Ovary (tissue), 10 donors: ENCODE measurements at places on chromosomes 7 and 10. TPM values are rescaled to one million over a fixed set of nuclear protein-coding genes. Genes with fewer than 3 reads are reported as not detected.

Gene NUDT13
- total RNA-seq = 1.1 TPM

Gene VPS37D
- total RNA-seq = 7.1 TPM

Gene PTPRZ1
- total RNA-seq = 0.57 TPM

Gene NKX1-2
- not detected for total RNA-seq

Gene SFXN3
- 28.6 TPM for total RNA-seq

Gene NAT16
- total RNA-seq = not detected

Gene HOXA6
- 0.32 TPM for total RNA-seq

GRCh38 chr10:123140983-123141390 lies 5.2 kb downstream of the HMX3 start:
- peaks cover 9% of the 10 kb centered on the region for H3K4me1 ChIP-seq
- H3K27me3 ChIP-seq = peaks cover 13% of the 10 kb centered on the region
- H3K27ac ChIP-seq = no peak overlapping the region
- no peaks in the 10 kb centered on the region for H3K36me3 ChIP-seq

DNA sequence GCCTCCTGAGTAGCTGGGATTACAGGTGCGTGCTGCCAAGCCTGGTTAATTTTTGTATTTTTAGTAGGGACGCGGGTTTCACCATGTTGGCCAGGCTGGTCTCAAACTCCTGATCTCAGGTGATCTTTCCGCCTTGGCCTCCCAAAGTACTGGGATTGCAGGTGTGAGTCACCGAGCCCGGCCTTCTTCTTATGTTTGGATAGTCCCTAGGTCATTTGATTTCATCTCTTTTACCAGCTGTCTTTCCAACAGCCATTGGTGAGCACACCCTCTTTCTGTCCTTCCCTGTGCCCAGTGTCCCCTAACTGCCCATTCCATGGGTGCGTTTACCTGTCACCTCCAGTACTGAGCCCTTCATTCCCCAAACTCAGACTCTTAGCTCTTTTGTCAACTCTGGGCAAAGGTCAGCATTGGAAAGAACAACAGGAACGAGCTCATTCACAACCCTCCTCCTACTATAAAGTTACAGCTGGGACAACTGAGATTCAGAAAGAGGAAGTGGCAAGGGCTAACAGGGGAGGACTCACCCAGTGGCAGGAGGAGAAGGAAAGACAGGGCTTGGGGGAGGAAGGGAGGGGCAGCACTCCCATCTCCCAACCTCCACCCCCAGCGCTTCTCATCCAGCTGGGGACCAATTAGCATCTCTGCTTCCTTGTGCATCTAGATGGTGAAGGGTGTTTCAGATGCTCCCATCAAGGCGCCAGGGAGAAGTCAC lies 5.6 kb downstream of the SSC4D start:
- H3K4me1 ChIP-seq = no peaks in the 10 kb centered on the region
- no peaks in the 10 kb centered on the region for H3K27me3 ChIP-seq
- DNase-seq = no peak
- no peak overlapping the region for H3K4me3 ChIP-seq

DNA sequence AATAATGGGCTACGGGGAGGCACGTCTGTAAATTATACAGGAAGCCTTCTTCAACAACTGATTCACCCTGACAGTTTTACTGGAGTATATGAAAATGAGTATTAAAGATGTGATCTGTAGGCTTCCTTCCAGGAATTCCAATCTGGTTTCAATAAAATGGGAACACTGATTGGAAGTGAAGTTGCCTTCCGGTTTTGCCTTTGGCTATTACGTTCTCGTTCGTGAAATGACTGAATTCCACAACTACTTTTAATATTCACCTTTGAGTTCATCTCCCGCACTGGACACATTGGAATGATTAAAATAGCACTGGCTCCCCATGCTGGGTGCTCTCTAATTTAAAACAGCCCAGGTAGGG lies 350.1 kb upstream of the MKI67 start:
- H3K27me3 ChIP-seq = no peaks in the 10 kb centered on the region
- no peak for DNase-seq

- no peaks in the 10 kb centered on the region for H3K27me3 ChIP-seq
- no peaks in the 10 kb centered on the region for H3K36me3 ChIP-seq
- no peak overlapping the region for H3K27ac ChIP-seq
- H3K4me3 ChIP-seq = no peak overlapping the region
These were observed 5.9 kb upstream of the LRRC18 start for GRCh38 chr10:48945441-48946130.

GRCh38 chr7:132438926-132439325 lies 137.3 kb downstream of the PLXNA4 start:
- H3K4me3 ChIP-seq = no peak overlapping the region
- DNase-seq = no peak
- no peaks in the 10 kb centered on the region for H3K36me3 ChIP-seq
- no peak overlapping the region for H3K27ac ChIP-seq
- H3K4me1 ChIP-seq = no peaks in the 10 kb centered on the region
- no peaks in the 10 kb centered on the region for H3K27me3 ChIP-seq

DNA sequence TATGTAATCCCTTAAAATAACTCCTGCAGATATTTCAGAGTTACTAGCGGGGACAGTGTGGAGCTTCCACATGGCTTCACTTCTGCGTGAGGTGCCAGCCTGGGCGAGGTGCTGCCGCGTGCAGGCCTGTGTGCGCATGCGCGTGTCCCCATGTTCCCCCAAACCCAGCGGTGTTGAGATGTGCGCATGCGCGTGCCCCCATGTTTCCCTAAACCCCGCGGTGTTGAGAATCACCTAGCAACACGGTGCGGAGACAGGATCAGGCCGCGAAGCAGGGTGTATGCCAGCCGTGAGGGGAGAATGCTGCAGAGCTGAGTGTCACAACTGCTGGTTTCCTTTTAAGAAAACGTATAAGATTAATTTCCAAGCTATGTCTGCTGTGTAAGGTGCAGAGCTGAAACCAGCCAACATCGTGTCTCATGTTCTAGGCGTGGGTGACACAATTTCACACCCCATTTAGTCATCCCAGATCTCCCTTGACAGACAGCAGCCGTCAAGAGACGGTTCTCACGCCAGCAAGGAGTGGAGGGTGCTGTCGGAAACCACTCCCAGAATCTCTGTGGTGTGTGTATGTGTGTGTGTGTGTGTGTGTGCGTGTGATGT lies 71.9 kb upstream of the ADARB2 start:
- no peaks in the 10 kb centered on the region for H3K4me1 ChIP-seq
- no peaks in the 10 kb centered on the region for H3K27me3 ChIP-seq
- H3K27ac ChIP-seq = no peak overlapping the region
- no peaks in the 10 kb centered on the region for H3K36me3 ChIP-seq

GRCh38 chr10:86693721-86694369 lies 25.5 kb downstream of the LDB3 start:
- DNase-seq = peak; percentile 64
- no peaks in the 10 kb centered on the region for H3K27me3 ChIP-seq
- H3K4me3 ChIP-seq = no peak overlapping the region
- no peaks in the 10 kb centered on the region for H3K36me3 ChIP-seq

DNA sequence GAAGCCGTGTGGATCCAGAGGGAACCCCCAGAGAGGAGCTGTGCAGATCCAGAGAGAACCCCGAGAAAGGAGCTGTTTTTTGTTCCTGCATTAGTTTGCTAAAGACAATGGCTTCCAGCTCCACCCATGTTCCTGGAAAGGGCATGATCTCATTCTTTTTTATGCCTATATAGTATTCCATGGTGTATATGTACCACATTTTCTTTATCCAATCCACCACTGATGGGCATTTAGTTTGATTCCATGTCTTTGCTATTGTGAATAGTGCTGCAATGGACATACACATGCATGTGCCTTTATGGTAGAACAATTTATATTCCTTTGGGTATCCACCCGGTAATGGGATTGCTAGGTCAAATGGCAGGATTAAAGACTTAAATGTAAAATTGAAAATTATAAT lies 95.4 kb upstream of the RHEB start:
- no peak for DNase-seq
- no peaks in the 10 kb centered on the region for H3K27me3 ChIP-seq
- no peaks in the 10 kb centered on the region for H3K4me1 ChIP-seq
- no peak overlapping the region for H3K4me3 ChIP-seq
- no peaks in the 10 kb centered on the region for H3K36me3 ChIP-seq

GRCh38 chr10:72079356-72079755 lies 9.0 kb downstream of the SPOCK2 start:
- H3K4me3 ChIP-seq = no peak overlapping the region
- no peak overlapping the region for H3K27ac ChIP-seq
- no peaks in the 10 kb centered on the region for H3K4me1 ChIP-seq

GRCh38 chr10:126663328-126663727 lies 7.2 kb downstream of the C10orf90 start:
- DNase-seq = no peak
- H3K27ac ChIP-seq = no peak overlapping the region
- H3K4me3 ChIP-seq = no peak overlapping the region
- no peaks in the 10 kb centered on the region for H3K36me3 ChIP-seq
- no peaks in the 10 kb centered on the region for H3K27me3 ChIP-seq
- no peaks in the 10 kb centered on the region for H3K4me1 ChIP-seq

- H3K36me3 ChIP-seq = no peaks in the 10 kb centered on the region
- no peak overlapping the region for H3K27ac ChIP-seq
- no peak overlapping the region for H3K4me3 ChIP-seq
- no peaks in the 10 kb centered on the region for H3K27me3 ChIP-seq
These were observed 99.0 kb upstream of the GPR22 start for GRCh38 chr7:107370816-107371215.

- no peaks in the 10 kb centered on the region for H3K27me3 ChIP-seq
- H3K27ac ChIP-seq = no peak overlapping the region
- H3K36me3 ChIP-seq = no peaks in the 10 kb centered on the region
- DNase-seq = no peak
- no peak overlapping the region for H3K4me3 ChIP-seq
These were observed 14.5 kb downstream of the ADCYAP1R1 start for GRCh38 chr7:31066516-31067130.

DNA sequence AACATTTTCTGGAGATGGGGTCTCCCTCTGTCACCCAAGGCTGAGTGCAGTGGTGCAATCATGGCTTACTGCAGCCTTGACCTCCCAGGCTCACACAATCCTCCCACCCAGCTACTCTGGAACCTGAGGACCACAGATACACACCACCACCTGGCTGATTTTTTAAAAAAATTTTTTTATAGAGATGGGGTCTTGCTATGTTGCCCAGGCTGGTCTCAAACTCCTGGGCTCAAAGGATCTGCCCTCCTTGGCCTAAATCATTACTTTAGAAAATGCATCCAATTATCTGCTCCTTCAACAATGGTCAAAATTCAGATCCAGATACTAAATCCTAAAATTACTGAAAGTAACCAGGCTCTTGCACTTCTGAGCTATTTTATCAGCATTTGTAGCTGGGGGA lies 55.2 kb downstream of the CTBP2 start:
- no peak overlapping the region for H3K4me3 ChIP-seq
- H3K36me3 ChIP-seq = no peaks in the 10 kb centered on the region
- peaks cover 11% of the 10 kb centered on the region for H3K4me1 ChIP-seq
- DNase-seq = peak; percentile 18
- H3K27ac ChIP-seq = no peak overlapping the region

DNA sequence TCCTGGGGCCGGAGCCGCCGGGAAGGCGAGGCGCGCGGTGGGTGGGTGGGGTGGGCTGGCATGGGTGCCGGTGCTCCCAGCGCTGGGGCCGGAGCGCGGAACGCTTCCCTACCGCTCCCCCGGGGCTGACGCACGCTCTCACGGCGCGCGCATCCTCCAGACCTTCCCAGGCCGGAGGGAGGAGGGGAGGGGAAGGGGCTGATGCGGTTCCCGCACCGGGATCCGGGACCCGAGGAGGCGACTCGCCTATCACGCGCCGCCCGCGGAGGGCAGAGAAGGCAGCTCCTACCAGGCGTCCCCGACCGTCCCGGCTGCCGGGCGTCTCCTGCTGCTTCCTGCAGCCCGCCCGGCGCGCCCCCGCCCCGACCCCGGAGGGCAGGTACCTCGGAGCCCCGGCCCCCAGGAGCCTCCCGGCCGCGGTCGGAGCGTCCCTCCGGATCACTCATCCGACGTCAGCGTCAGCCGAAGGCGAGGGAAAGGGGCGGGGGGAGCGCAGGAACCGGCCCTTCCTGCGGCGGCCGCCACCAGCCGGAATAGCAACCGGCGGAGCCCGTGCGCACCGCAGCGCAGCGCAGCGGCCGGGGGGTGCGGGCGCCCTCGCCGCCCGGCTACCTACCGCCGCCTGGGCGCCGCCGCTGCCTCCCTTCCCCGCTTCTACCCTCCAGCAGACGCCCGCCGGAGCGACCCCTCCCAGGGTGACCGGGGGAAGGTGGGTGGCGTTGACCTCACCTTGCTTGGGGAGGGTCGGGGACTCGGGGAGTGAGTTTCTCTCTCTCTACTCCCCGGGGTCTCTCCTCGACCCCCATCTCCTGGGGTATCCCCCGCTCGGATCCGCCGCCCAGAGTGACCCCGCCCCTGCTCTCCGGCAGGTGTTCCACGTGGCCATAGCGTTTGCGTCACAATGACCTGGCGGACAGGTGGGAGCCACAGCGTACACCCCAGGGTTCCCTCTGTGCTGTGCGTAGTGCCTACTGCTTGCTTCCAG lies at the start of gene ICA1:
Gene ICA1, minus strand, starts transcription at position 457 of the 985 bp plus-strand sequence. CDS start 26,241 bp downstream, outside the sequence.
- no peaks in the 10 kb centered on the region for H3K27me3 ChIP-seq
- H3K27ac ChIP-seq = no peak within 1 kb of the TSS
- no peaks in the 10 kb centered on the region for H3K4me1 ChIP-seq
- no peak for DNase-seq

DNA sequence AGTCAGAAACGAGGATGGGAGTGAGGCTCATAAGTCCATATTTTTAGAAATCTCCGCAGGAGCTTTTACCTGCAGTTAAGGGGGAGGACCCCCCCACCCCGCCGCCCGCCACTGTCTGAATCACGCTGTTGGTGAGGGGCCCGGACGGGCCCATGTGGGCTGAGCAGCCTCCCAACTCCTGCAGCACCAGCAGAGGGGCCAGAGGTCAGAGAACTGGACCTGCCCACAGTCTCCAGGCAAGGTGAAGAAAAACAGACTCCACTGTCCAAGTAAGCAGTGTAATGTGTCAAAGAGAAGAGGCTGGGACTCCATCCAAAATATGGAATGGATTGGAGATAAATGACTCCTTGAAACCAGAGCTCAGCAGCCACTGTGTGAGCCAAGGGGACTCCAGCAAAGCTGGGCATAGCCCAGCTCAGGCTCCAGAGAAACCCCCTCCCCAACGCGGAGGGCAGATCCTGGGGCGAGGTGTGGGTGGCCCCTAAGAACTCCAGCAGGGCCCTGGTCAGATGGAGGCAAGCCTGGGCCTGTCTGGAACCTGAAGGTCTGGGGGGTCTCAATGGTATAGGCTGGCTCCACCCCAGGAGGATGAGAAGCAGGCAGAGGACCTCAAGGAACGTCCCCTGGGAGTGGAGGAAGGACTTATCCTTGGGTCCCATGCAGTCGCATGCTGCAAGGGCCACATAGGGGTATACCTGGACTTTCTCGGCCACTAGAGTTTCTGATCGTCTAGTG lies 128.5 kb upstream of the TNS3 start:
- H3K36me3 ChIP-seq = no peaks in the 10 kb centered on the region
- no peaks in the 10 kb centered on the region for H3K27me3 ChIP-seq
- no peak overlapping the region for H3K27ac ChIP-seq
- H3K4me1 ChIP-seq = no peaks in the 10 kb centered on the region

- no peaks in the 10 kb centered on the region for H3K36me3 ChIP-seq
- no peak overlapping the region for H3K4me3 ChIP-seq
- H3K27ac ChIP-seq = no peak overlapping the region
- no peaks in the 10 kb centered on the region for H3K27me3 ChIP-seq
These were observed 36.9 kb downstream of the TNPO3 start for GRCh38 chr7:129017933-129018538.

DNA sequence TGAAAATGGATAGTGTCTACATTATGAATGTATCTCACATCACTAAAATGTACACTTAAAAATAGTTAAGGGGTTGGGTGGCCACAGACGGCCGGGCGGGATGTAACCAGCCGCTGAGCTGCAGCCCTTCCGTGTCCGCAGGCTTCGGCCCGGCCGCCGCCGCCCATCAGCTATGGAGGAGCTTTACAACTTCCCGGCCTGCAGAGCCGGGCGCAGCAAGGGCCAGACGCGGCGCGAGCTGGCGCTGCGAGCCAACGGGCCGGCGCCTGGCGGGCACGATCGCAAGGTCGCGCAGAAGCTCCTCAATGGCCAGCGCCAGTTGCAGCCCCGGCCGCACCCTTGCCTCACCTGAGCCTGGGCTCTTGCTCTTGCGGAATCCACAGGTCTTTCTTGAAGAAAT lies 69.1 kb downstream of the KMT2C start:
- H3K36me3 ChIP-seq = no peaks in the 10 kb centered on the region
- H3K4me1 ChIP-seq = peaks cover 2% of the 10 kb centered on the region
- no peaks in the 10 kb centered on the region for H3K27me3 ChIP-seq
